ENCODE measurements at places on chromosomes 4 and X.

GRCh38 chr4:127759893-127760292 lies 22.2 kb upstream of the HSPA4L start:
- no peak for DNase-seq

GRCh38 chr4:98688411-98689290 lies 30.2 kb upstream of the TSPAN5 start:
- DNase-seq: no peak

GRCh38 chr4:14452001-14452400 lies 550.3 kb upstream of the CPEB2 start:
- no peak for DNase-seq

DNA sequence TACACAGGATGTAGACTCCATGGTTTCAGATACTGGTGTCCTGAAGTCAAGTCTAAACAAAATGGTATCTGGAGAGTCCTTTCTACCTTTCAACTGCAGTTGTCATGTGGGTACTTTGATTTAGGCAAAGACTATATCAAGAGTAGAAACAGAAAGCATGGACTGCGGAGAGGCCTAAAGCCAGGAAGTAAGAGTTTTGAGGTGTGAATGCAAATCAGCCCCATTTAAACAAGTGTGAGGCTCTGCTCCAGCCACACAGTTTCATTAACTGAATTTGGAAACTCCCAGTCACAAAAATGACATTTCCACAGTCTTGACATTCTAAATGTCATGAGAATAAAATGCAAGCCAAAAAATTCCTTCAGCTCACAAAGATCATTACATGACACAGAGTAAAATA lies 87.2 kb upstream of the MCF2 start:
- no peak for DNase-seq

GRCh38 chr4:146368209-146368608 lies 153.5 kb downstream of the SLC10A7 start:
- no peak for DNase-seq

- no peak for DNase-seq
Measured at GRCh38 chr4:82043809-82044137, 330.0 kb downstream of the HNRNPD start.

All from stimulated activated CD8-positive, alpha-beta memory T cell treated with anti-CD3 and anti-CD28 coated beads, Interleukin-12 subunit alpha, Interleukin-12 subunit beta, amount 100 ng/mL, for 4 hours (primary cell).